ENCODE measurements at places on chromosomes 13 and 19. TPM values are rescaled to one million over a fixed set of nuclear protein-coding genes. Genes with fewer than 3 reads are reported as not detected.

TYROBP gene
- 17.3 TPM for total RNA-seq

PPFIA3 gene
- 4.5 TPM for total RNA-seq

USHBP1 gene
- 0.33 TPM for total RNA-seq

PHLDB3 gene
- 36.9 TPM for total RNA-seq

UFM1 gene
- total RNA-seq, result 82.1 TPM

DLL3 gene
- total RNA-seq, result not detected

KCNN4 gene
- 33.6 TPM for total RNA-seq

TJP3 gene
- total RNA-seq, result 21.1 TPM

CGB1 gene
- not detected for total RNA-seq

ZBTB32 gene
- total RNA-seq, result 0.50 TPM

SPTBN4 gene
- total RNA-seq, result 0.30 TPM

ONECUT3 gene
- not detected for total RNA-seq

NBEA gene
- total RNA-seq, result 1.7 TPM

C1QTNF9 gene
- total RNA-seq, result not detected

TMEM221 gene
- total RNA-seq, result not detected

ZNF99 gene
- not detected for total RNA-seq
